ENCODE measurements at places on chromosomes 11 and 22.

- DNase-seq: no peak
These were observed 10.5 kb downstream of the AP2A2 start for GRCh38 chr11:936199-936598.

GRCh38 chr11:27212248-27212780 lies 150.7 kb downstream of the CCDC34 start:
- no peak for DNase-seq

GRCh38 chr11:133414506-133414905 lies 117.8 kb downstream of the OPCML start:
- DNase-seq: no peak

DNA sequence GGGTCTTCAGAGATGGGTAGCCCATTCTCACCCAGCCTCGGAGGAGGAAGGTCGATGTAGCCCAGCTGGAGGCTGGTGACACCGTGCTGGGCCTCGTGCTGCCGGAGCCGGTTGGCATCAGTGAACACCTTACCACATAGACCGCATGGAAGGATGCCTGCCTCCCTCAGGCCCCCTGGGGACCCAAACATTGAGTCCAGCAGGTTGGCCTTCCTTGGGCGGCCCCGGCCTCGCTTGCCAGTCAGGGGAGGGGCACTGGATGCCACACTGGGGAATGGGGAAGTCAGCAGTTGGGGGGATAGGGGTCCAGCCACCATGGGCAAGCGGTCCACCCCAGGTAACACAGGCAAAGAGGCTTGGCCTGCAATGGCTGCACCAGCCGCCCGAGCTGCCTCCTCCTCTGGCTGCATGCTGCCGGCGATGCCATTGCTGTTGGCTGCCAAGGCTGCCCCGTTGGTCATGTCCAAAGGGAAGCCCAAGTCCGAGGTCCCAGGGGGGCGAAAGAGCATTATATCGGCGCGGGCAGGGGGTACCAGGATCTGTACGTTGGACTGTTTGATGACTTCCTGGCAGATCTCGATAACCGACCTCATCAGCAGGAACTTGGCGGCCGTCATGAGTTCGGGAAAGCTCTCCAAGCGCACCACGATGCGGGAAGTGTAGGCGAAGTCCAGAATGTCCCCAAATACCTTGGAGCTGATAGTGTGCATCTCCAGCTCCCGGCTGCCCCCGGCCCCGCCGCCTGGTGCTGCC lies 1.4 kb downstream of the PATZ1 start:
- DNase-seq: no peak

- no peak for DNase-seq
These were observed 47.8 kb upstream of the CLDN5 start for GRCh38 chr22:19571995-19572394.

DNA sequence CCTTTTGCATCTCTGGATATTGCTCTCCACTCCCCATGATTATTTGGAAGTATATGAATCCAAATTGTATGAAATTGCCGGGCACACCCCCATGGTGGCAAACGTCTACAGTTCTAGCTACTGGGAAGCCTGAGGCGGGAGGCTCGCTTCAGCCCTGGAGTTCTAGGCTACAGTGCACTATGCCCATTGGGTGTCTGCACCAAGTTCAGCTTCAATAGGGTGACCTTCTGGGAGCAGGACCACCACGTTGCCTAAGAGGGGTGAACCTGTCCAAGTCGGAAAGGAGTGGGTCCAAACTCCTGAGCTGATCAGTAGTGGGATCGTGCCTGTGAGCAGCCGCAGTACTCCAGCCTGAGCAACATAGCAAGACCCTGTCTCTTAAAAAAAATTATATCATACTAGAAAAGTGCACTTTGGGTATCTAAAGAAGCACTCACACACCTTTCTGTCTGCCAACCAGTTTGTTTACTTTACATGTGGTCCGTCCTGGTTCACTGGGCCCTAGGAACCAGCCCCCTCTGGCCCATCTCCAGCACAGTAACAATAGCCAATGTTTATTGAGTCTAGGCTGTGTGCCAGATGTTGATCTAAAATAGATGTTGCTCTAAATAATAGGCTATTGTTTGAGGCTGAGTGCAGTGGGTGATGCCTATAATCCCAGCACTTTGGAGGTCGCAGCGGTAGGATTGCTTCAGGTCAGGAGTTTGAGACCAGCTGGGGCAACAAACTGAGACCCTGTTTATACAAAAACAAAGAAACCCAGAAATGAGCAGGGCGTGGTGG lies 16.4 kb upstream of the KAT5 start:
- DNase-seq: no peak

GRCh38 chr22:20652582-20652981 lies 121.3 kb upstream of the SERPIND1 start:
- no peak for DNase-seq

DNA sequence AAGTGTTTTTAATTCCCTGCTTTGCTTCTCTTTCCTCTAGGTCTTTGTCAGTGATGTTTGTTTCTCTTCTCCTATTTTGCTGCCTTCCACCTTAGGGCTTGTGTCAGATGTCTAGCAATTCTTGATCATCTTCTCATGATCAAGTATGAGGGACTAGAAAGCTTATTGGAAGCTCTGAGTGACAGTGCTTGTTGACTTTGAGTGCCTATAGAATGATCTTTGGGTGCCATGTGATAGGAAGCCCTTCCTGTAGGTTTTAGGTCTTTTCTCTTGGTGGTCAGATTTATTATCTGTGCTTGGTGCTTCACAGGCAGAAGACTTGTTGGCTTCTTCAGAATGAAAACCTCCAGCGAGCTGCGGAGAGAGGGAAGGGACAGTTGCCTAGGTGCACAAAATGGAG lies 43.1 kb downstream of the BSX start:
- DNase-seq: no peak

GRCh38 chr22:29152045-29152953 lies 53.4 kb upstream of the EMID1 start:
- DNase-seq: no peak

GRCh38 chr11:75241906-75242644 lies 1.5 kb downstream of the TPBGL start:
- no peak for DNase-seq

- no peak for DNase-seq
These were observed 348.9 kb downstream of the CADM1 start for GRCh38 chr11:115155320-115155719.

DNA sequence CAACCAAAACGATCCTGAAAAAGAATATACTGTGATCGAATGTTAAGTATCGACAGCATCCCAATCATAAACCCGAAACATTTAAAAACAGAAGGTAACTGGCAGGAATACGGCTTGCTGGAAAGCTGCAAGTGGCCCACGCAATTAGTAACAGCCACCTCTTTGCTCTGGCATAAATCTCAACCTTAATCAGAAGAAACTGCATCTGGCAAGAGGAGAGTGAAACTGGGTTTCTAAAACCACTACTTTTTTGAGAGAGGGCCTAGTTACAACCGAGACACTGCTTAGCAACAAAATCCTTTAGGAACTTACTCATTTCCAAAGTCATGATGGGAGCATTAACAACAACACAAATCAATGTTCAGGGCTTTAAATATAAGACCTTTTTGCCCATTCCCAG lies 7.9 kb downstream of the NCAPD3 start:
- DNase-seq: no peak

DNA sequence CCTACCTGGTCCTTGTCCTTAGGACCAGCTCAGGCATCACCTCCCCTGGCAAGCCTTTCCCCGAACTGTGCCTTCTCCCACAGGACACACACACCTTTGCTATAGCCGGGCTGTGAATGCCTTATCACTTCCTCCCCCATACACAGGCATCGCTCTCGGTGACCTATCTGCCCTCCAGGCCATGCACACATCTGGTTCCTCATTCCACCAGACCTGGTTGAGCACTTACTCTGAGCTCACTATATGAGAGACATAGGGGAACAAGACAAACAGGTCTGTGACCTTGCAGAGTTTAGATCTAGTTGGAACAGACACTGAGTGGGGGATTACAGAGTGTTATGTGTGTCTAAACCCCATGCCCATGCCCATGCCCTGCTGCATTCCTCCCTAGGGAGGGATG lies 3.1 kb upstream of the BCR start:
- DNase-seq: no peak

All from cerebellar nuclear complex (tissue), 1 donor.